ENCODE measurements at places on chromosomes 3 and 15. TPM values are rescaled to one million over a fixed set of nuclear protein-coding genes. Genes with fewer than 3 reads are reported as not detected.

The ENTPD3 gene
- not detected for total RNA-seq

The LCTL gene
- 2.2 TPM for total RNA-seq

GRCh38 chr3:121758727-121759450, 9.3 kb upstream of the GOLGB1 start:
- no peak for DNase-seq

DNA sequence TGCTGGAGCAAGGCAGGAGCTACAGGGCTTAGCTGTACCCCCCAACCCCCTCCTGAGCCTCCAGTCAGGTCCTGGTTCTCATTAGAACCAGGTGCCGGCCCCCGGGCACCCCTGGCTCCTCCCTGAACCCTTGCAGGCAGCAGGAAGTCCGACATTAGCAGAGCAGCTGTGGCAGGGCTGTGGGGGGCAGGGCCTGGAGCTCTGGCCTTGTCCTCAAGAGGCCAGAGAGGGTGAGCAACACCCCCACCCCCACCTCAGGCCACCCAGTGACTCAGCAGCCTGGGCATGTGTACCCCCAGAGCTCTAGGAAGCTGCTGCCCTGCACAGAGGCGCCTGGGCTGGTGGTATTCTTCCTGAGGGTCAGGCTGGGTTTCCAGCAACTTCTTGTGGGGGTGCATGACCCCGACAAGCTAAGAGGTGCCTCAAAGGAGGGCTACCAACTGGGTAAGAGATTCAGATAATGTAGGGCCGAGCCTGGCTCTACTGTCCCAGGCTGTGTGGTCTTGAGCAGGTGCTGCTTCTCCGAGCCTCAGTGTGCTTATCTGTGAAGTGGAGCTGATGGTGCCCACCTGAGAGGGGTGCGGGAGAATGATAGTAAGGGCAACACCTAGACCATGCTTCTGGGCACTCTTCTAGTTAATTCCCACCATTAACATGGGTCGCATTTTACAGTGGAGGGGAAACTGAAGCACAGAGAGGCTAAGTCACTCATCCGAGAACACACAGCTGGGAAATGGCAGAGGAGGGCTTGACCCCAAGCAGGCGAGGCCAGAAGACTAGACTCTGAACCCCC, 16.0 kb downstream of the H1-8 start:
- peak; percentile 97 for DNase-seq

- peak; percentile 77 for DNase-seq
Measured at GRCh38 chr3:63400246-63400860, 122.2 kb downstream of the SYNPR start.

DNA sequence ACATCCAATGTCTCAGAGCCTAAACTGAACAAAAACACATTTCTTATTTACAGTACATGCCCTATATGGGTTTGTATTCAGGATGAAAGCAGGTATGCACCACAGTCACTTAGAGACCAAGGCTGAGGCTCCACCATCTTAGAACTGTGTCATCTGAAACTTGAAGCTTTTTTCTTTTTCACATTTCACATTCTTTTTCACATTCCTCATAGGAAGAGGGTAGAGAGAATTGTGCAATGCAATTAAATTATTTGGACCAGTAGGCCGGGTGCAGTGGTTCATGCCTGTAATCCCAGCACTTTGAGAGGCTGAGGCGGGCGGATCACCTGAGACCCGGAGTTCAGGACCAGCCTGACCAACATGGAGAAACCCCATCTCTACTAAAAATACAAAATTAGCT, 591.0 kb downstream of the MECOM start:
- no peak for DNase-seq

DNA sequence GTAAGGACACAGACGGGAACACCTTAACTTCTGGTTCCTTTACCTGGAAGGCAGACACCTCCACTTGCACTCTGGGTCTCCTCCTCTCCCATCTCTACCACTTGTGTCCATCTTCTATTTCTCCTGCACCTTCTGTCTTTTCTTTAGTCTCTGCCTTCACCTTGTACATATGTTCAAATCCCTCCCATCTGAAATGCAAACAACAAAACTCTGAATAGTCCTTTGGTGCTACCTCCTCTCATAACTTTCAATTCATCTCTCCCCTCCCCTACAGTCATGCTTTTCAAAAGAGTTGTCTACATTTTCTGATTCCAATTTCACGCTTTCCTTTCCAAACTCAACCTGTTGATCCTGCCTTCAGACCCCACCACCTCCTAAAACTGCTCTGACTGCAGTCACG, 5.3 kb upstream of the CRABP1 start:
- no peak for DNase-seq

DNA sequence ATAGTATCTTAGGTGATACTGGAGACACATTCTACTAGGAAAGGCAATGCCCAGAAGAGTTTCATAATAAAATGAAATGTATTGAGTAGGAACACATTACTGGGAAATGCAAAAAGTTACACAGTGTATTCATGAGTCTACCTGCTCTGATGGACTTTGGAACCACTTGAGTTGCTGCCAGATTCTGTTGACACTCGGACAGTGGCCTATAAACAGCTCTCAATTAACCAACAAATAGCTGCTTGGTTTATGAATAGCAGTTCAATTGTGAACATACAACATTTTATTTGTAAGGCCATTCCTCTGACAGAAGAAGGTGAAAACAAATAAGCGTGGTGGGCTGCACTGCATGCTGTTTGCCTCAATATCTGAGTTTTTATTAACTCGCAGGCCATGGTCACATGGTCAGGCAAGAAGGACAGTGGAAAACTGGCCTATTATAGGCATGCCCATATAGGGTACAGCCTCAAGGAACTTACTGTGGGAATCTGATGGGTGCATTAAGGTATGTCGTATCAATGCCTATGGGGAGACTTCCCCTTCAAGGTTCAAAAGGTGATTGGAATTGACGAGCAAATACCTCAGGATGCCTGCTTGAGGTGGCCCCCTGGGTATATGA, 66.2 kb downstream of the C3orf80 start:
- DNase-seq: no peak
